EL (cell line): ENCODE measurements at places on chromosomes 5 and 9.

- DNase-seq = peak; percentile 18
Observed at GRCh38 chr5:92917044-92917443, 664.0 kb downstream of the NR2F1-AS1 start.

GRCh38 chr9:1051584-1052275 lies 1.6 kb downstream of the DMRT2 start:
- no peak for DNase-seq

- DNase-seq = peak; percentile 70
Observed at GRCh38 chr5:123156577-123157296, 67.7 kb downstream of the PRDM6 start.

DNA sequence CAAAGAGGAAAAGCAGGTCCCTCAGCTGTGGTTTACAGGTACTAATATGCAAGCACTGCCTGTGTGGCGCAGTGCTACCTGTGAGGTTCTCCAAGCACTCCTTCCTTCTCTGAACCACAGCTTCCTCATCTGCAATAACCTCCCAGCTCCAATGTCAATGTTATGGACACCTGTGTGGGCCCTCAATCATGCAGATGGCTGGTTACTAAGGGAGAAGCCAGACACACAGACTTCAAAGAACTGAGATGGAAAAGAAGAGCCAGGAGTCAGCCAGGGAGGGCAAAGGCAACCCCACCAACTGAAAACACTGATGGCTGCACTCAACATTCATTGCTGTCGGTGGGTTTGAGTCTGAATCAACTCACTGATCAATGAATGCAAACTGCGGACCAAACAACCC lies 77.7 kb downstream of the NR6A1 start:
- no peak for DNase-seq

DNA sequence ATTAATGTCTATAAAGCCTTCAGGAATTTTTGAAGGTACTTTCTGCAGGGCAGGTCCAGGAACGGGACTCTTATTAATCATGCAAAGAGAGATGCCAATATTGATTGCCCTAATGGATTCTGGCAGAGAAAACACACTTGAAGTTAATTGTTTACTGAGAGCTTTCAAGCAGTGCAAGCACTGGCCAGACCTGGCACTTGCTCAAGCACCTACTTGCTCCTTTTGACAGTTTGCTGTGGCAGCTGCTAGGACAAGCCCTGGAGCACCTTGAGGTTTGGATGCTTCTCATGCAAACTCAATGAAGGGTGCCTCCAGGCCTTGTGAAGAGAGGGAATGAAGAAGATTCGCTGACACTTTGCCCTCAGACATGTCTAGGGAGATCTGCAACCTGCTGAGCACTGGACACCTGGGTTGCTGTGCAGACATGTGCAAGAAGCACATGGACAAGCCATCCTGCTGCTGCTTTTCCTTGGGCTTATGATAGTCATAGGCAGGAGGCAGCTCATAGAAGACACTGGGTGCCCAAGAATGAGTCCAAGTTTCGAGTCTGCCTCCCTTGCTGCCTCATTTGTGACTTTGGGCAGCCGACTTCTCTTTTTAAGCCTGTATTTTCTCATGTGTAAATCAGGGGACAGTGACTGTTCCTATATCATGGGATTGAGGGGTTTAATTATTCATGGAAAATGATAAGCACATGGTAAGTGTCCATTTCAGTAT lies 88.8 kb upstream of the EQTN start:
- DNase-seq = no peak

- no peak for DNase-seq
Observed at GRCh38 chr5:132254321-132254977, 3.0 kb upstream of the PDLIM4 start.

GRCh38 chr9:136519263-136520052 lies 26.4 kb downstream of the NOTCH1 start:
- DNase-seq = no peak

DNA sequence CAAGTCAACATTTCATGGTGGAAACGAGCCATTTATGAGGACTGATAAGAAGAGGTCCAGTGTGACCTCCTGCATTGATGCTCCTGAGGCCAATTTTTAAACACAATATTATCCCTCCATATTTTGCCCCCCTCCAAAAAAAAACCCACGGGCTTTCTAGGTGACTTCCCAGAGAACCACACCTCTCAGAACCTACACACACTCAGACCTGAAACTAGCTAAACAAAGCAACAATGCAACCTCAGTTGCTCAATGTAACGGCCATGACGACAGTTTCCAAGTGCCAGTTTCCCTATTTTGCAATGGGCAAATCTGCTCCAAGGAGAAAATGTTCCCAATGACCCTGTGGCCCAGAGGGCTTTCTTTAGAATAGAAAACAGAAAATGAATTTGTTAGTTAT lies 3.5 kb downstream of the NRG2 start:
- DNase-seq = no peak

- DNase-seq = peak; percentile 98
Observed at GRCh38 chr5:35046774-35047173, 975 bp downstream of the AGXT2 start.

DNA sequence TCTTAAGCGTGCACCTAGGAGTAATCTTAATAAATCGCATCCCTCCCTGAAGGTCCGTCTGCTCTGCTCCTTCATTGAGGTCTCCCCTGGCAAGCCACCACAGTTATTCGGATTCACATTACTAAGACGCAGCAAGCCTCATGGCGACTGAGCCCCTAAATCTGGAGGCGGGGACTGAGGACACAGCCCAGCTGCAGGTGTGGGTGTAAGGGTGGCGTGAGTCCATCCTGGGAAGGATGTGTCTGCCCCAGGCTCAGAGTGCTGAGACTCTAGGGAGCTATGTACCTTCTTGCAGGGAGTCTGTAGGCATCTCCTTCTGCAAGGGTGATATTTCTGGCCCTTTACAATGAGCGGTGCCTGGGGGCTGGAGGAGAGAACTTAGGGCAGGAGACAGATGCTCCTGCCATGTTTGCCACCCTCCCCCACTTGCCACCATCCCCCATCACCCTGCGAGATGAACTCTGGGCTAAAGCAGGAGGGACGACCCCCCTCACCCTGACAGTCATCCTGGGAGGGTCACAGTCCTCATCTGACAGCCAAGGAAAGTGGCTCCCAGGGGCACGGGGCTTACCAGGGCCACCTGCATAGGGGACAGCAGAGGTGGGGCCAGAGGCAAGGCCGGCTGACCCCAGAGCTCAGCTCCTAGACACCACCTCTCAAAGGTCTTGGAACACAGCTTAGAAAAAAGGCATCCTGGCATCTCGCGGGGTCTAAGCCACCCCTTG lies 76.4 kb upstream of the FCN1 start:
- no peak for DNase-seq

DNA sequence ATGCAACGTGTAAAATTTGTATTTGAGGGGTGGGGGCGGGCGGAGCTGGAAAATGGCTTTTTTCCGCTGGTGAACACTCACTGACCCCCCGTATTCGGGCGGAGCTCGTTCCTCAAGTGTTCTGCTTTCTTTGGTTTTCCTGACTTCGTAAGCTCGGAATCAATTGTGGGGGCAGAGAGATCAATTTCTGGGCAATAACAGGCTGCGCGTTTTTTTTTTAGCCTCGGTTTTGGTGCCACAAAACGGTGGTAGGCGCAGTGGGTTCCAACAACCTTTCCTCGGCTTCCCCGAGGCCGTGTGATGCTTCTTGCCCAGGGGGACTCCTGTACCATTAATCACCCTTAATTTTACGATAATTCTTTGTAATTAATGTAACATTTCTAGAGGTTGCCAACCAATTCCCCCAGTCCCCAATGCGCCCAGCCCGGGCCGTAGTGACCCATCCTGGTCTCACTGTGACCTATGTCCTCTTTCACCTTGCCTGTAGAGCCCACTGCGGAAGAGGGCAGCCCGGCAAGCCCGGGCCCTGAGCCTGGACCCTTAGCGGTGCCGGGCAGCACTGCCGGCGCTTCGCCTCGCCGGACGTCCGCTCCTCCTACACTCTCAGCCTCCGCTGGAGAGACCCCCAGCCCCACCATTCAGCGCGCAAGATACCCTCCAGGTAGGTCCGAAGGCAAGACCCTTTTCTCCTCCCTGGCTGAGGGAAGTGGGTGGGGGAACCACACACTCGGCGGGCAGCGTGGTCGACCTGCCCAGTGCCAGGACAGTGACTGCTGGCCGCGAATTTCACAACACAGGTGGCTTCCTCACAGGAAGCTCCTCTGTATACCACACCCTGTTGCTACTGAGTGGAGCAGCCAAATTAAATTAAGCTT lies 3.7 kb downstream of the NR4A3 start:
- no peak for DNase-seq

- DNase-seq = no peak
Observed at GRCh38 chr9:131319486-131319885, 30.0 kb downstream of the PLPP7 start.

- DNase-seq = peak; percentile 62
Observed at GRCh38 chr5:36150676-36151433, 832 bp downstream of the LMBRD2 start.

GRCh38 chr5:131223751-131224386 lies 40.0 kb upstream of the CDC42SE2 start:
- DNase-seq = peak; percentile 7

DNA sequence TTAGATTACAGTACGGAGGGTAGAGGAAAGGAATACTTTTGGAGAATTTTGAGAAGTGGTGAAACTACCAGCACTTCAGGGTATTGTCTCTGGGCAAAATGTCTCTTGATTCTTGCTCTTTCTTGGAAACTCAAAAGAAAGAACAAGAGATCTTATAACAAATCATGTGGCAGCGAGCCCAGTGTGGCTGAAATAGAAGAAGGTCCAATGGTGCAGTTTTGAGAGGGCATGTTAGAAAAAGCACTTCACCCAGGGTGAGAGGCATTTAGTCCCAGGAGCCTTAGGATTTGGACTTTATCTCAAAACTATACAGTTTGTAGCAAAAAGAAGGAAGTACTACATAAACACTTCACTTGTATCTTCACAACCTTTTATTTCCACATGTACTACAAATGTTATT lies 39.4 kb downstream of the NNT start:
- no peak for DNase-seq

- DNase-seq = peak; percentile 52
Observed at GRCh38 chr5:177189416-177189815, 55.8 kb downstream of the NSD1 start.

DNA sequence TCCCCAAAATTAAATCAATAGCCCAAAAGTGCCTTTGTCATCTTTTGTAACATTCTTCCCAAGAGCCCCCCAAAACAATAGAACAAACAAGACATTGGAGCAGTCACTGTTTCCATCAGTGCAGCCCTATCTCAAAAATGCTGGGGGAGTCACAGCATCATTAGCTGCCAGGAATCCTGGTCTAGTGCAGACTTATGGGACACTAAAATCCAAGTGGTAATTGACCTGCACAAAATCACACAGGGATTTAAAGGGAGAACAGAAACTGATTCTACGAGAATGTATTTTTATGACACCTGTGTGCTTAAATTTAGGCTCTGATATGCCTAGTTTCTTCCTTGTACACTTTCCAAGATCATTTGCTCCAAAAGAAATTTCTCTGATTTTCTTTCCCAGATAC lies 172.9 kb downstream of the GLIS3 start:
- no peak for DNase-seq

- peak; percentile 55 for DNase-seq
Observed at GRCh38 chr5:52690236-52690768, 97.4 kb upstream of the ITGA1 start.

GRCh38 chr9:87725900-87726709 lies at the start of gene CTSL:
TSS of gene CTSL (plus strand) at chr9:87726119. CDS start at chr9:87727604, 1,485 bp downstream.
- peak; percentile 86 for DNase-seq

GRCh38 chr5:19189176-19189575 lies 798.8 kb downstream of the CDH18 start:
- no peak for DNase-seq

DNA sequence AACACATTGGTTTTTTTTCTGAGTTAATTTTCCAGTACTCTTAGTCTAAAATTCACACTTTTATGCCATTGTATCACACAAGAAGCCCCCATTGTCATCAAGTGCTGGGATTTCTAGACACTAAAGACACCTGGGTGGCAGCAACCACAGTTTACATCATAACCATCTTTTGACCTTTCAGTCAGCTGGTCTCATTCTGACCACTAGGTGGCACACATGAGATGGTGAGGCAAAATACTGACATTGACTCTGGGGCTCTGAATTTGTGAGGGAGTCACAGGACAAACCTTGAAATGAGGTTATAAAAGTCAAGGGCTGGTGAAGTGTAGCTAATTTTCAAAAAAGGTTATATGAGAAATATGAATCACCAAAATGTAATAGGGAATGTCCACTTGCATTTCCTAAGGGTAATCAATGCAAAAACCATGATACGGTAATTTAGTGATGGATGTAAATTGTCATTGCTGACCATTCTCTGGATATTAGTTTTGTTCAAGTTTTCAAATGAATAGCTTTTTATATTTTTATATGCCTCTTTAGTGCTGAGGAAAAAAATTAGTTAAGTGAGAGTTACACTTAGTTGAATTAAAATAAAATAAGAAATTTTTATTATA lies 229.4 kb downstream of the DMAC1 start:
- peak; percentile 30 for DNase-seq

- DNase-seq = peak; percentile 46
Observed at GRCh38 chr9:13705373-13705772, 425.9 kb upstream of the MPDZ start.

GRCh38 chr5:67240846-67241245 lies 44.2 kb upstream of the CD180 start:
- peak; percentile 4 for DNase-seq

DNA sequence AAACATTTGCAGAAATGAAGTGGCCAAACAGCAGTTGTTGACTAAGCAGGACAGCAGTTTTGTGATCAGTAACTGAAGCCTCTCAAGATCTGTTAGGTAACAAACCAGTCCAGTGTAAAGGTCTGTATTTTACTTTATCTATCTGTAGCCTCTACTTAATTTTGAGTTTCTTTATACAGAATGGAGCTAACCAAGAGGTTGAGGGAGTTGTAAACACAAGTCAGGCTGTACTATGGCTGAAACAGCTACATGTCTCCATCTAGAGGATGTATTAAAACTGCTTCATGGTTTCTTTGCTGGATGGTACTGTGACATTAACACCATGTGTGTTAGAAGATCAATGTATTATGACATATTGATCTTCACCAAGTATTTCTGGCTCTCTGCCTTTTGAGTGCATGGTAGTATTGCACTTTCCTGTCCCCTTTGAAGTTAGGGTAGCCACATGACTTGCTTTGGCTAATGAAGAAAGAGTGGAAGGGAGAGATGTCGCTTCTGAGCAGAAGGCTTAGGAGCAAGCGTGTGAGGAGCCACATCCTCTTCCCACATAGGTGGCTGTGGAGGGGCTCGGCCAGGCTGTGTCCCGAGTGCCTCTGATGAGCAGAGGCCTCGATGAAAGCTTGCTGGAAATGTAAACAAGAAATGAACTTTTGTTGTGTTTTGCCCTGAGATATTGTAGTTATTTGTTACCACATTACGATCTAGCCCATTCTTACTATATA lies 105.6 kb upstream of the PCA3 start:
- DNase-seq = peak; percentile 59

GRCh38 chr9:76419782-76420380 lies 25.7 kb upstream of the RFK start:
- DNase-seq = peak; percentile 34

- peak; percentile 54 for DNase-seq
Observed at GRCh38 chr9:38088006-38088925, 19.2 kb upstream of the SHB start.

GRCh38 chr9:69357030-69357775 lies 32.2 kb downstream of the ENTREP1 start:
- DNase-seq = no peak
